Activated T-cell treated with anti-CD3 and anti-CD28 coated beads for 24 hours (primary cell): ENCODE measurements at places on chromosomes 2 and 18.

DNA sequence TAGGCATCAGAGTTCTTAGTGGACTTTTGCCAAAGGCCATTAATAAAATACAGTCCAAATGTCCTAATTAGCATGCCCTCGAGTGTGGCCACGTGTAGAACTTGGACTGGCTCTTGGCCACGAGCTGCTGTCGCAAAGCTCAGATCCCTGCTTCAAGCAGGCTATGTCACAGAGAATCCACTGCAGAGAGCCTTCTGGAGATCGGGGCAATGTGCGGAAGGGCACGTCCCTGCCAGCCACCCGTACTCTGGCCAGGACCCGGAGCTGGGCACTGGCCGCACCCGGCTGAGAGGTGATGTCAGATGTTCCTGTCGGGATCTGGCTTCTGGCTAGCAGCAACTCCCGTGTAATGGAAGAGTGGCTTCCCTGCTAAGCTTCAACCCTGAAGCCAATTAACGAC lies 432.7 kb upstream of the ID2 start:
- no peak for DNase-seq

- no peak for DNase-seq
These were observed 1224.7 kb upstream of the CELF4 start for GRCh38 chr18:38790303-38790702.

DNA sequence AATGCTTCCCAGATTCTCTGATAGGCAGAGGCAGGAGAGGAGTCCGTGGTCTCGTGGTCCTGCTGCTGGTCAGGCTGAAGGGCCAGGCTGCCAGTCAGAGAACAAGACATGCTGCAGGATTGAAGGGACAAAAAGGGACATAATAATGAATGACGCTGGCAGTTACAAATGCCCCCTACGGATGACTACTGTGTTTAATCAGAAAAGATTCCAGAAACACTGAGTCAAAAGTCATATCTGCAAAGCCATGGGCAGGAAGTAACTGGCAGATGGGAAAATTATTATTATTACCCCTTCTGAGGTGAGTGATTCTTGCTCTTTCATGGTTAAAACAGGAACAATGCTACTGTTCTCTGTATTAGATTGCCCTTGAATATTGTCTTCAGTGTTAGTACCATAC lies 19.0 kb downstream of the LCT start:
- no peak for DNase-seq

GRCh38 chr18:10515456-10515855 lies 10.4 kb upstream of the NAPG start:
- no peak for DNase-seq

GRCh38 chr2:68831686-68832232 lies 39.4 kb downstream of the BMP10 start:
- DNase-seq: no peak

- DNase-seq: no peak
These were observed 111.8 kb upstream of the PPP1CB start for GRCh38 chr2:28639836-28640235.

- DNase-seq: peak; percentile 37
These were observed 237.5 kb downstream of the LDLRAD4 start for GRCh38 chr18:13455960-13456481.

DNA sequence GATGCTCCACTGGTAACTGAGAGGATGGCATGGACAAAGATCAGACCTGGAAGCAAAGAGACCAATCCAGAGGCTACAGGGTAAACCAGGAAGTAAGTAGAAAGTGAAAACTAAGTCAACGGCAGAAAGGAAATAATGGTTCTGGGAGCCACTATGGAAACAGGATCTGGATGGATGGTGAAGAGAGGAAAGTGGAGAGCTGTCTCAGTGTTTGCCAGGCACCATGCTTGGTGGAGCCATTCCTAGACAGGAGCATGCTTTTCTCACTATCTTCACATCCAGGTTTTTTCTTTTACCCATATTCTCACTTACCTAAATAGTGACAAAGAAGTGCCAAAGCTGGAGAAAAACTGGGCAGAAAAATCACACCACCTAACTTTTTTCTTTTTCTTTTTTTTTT lies 22.2 kb downstream of the ZNF521 start:
- no peak for DNase-seq

DNA sequence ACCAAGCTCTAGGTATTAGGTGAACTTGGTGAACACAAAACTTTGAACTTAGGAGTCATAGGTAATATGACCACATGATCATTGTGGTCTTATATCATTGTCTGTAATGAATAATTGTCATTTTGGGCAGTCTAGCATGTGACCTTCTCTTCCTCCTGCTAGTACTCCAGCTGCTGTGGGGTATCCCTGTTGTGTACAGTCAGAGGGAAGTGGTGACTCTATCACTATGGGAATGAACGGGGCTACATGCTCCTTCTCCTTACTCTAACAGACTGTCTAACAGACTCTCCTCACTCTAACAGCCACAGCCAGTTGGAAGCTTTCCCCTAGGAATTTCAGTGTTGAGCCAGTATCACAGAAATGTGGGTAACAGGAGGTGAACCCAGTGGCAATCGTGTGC lies 68.2 kb upstream of the NEDD4L start:
- DNase-seq: no peak

DNA sequence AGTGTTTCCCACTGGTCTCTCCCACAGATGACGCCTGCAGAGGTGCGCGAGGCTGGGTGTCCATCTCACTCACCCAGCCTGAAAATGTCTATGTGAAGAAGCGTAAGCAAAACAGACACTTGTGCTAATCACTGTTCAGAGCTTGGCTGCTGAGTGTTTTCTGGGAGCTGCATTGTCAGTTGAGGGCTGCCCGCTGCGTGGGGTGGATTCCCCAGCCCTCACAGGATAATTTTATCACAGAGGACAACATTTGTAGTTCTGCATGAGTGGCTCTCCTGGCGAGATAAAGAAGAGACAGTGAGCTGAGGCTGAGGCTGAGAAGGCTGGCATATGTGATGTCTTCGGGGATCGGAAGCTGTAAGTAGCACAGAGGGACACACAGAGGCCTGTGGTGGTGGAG lies 16.2 kb upstream of the CAPN13 start:
- no peak for DNase-seq

GRCh38 chr2:133787207-133787606 lies 218.9 kb upstream of the NCKAP5 start:
- no peak for DNase-seq

DNA sequence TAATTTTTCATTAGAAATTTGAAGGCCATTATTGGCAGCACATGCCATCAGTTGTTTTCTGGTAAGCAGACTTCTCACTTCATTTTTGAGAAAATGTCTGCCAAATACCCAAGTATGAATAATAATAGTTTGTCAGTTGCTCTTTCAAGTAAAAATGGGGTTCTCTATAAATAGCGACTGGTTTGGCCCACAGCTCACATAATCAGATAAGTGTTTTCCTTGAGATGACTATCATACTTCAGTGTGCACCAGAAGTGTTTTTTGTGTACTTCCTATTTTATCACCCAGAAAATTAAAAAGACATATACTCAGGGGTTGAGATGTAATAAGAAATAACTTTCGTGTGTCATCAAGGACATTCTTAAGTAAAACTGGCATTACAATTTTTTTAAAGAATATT lies 147.1 kb downstream of the PHLPP1 start:
- no peak for DNase-seq

DNA sequence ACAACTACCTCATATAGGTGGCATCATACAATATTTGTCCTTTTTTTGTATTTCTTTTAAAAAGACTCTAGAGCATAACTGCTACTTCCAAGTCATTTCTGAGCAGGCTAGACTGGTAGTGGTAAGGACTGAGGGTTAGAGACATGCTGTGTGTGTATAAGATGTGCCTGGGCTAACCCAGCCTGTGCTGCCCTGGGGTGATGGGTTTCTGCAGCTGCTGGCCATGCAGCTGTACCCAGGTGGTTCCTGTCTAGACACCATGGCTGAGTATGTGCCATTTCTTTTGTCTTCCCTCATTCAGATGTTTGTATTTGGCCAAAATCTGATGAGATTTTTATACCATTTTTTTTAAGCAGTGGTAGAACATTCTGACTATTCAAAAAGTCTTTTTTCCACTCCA lies 40.0 kb downstream of the MERTK start:
- no peak for DNase-seq

DNA sequence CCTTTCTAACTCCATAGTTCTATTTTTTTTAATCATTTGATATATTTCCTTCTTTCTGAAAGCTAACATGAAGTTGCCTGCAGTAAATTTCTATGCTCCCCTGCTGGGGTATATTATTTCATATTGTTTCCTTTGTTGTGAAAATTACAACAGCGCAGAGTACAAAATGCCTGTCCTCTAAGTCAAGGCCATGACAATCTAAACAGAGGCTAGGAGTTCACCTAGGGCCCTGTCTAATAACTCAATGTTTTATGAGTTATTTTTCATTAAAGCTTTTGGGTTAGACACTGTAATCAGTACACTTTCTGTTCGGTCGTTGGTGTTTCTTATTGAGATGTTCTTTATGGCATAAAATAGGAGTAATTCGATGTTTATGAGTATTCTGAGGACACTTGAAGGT lies 111.2 kb downstream of the OSR1 start:
- no peak for DNase-seq

- DNase-seq: no peak
These were observed 117.5 kb downstream of the MMADHC start for GRCh38 chr2:149470046-149470445.
